Mesenteric fat pad (tissue), 1 donor: ENCODE measurements at places on chromosomes 11 and 22.

DNA sequence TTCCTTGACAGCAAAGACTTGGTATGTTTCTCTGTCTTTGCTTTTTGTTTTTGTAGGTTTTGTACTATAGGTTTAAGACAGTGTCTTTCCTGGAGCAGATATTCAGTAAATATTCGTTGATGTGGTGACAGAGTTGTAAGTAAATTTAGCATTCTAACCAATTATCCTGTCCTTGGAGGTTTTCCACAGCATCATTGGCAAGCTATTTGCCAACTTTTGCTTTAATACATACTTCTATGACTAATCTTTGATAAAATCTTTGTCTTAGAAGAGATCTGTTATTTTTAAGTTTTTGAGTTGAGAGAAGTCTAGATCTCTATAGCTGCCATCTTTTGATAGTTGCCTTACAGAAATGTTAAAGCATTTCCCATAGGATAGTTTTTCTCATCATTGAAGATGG lies 3.8 kb downstream of the USP47 start:
- no peak for DNase-seq

GRCh38 chr22:32864041-32864440 lies 62.5 kb downstream of the TIMP3 start:
- no peak for DNase-seq

GRCh38 chr22:30460147-30460546 lies 11.7 kb downstream of the SEC14L3 start:
- DNase-seq: no peak

DNA sequence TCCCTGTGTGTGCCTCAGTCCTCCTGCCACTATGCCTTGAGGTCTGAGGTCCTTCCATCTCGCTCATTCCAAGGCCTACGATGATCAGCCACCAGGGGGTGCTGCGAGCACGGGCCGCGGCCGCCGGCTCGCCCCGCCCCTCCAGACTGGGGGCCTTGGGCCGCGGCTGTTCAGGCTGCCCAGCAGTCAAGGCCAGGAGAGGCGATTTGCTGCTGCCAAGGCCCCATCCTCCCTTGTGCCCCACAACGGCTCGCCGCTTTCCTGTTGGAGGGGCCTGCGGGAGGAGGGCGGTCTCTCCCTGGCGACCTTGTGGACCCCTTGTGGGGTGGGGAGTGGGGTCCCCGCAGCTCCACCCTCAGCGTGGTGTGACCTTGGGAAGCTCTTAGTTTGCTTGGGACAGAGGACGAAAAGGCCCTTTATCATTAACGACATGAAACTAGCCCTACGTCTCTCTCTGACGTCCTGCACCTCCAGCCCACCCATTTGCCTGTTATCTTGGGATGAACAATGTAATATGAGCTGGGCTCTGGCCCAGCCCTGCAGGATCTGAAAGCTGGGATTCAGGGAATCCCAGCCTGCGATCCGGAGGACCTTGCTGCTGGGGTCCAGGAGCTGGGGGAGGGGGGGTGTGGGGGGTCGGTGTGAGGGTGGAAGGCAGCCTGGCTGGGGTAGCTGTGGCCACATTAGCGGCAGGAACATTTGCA lies 5.3 kb upstream of the GALR3 start:
- peak; percentile 92 for DNase-seq

DNA sequence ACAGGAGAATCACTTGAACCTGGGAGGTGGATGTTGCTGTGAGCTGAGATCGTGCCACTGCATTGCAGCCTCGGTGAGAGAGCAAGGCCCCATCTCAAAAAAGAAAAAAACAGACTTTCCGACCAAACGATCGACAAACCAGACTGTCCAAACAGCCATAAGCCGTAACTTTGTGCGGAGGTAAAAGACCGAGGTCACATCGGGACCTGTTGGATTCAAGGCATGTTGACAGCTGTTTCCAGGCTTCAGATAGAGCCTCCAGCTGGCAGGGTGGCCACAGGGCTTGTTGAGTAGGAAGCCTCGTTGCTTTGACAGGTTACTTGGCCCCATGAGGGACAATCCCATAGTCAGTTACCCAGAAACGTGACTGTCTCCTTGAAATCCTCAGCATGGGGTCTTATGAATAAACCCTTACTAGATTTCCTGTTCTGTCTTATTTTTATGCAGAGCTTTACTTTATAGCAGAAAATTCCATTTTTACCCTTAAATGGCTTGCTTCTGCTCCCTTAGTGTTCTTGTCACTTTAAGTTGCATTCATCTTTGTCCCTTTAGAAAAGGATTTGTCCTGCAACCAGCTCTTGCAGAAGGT lies 22.3 kb downstream of the PPARA start:
- no peak for DNase-seq

DNA sequence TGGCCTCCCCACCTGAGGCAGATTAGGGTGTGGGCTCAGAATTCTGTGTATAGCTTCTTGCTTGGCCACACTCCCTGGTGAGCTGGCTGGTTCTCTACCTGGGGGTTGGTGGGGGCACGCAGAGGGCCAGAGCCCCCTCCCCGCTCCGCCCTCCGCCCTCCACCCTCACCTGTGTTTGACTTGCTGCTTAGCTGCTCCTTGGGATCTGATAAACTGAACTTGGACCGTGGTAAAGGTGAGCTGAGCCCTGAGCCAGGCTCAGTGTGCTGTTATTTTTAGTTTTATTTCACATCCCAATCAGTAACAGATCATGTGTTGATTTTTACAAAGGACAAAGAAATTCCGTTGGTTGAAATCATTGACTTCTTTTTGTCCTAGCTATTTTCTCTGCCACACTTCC lies 2.0 kb downstream of the OVOL1 start:
- no peak for DNase-seq

DNA sequence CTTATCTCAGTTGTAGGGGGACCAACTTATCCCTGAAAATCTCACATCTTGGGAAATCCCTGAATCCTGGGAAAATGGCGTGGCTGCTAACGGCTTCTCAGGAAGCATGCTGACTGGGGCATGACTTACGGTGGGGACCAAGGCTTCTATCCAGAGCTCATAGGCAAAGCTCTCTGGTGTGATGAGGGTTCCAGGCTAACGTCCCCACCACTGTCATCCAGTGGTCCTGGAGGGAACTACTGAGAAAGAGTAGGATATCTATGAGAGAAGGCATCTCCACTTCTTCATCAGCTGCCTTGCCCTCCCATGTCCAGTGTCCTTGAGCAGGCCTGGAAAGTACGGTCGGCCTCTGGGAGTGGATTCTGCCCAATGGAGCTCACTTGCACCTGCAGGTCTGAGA lies 210.4 kb upstream of the B3GAT1 start:
- peak; percentile 18 for DNase-seq

DNA sequence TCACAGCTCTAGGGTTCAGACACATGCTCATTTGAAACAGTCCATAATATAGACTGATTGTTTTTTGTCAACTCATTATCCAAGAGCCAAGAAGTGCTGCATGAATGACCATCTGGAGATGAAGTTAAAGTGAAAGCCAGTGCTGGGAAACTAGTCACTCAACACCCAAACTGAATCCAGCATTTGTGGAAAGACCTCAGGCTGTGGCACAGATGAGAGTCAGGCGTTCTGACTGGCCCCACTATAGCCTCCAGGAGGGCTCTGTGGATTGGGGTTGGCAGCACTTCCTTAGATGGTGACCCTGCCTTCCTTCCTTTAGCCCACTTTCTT lies 2.1 kb downstream of the FEZ1 start:
- no peak for DNase-seq

DNA sequence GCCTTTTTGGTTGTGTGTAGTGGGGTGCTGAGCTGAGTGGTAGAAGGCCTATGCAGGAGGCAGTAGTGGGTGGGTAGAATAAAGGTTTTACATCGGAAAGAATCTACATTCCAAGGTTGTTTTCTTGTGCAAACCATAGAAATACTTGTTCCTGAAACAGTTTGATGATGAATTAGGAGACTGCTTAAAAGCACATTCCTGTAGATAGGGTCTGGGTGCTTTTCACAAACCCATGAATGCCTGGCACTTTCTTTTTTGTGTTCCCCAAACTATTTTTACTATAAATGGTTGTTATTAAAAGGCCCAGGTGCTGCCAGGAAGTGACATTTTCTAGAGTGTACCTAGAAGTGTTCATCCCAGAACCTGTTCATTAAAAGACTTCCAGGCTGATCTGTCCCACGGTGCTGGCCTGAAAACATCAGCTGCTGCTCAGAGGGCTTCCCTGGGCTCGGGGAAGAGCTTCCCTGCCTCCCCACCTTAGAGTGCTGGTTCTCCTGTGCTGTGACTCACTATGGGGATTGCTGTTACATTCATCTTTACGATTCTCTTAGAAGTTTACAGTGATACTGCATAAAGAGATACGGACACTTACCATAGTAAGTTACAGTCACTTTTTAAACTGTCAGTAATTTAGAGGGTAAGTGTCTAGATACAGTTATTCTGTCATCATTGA lies 27.9 kb downstream of the PPFIA1 start:
- DNase-seq: no peak

DNA sequence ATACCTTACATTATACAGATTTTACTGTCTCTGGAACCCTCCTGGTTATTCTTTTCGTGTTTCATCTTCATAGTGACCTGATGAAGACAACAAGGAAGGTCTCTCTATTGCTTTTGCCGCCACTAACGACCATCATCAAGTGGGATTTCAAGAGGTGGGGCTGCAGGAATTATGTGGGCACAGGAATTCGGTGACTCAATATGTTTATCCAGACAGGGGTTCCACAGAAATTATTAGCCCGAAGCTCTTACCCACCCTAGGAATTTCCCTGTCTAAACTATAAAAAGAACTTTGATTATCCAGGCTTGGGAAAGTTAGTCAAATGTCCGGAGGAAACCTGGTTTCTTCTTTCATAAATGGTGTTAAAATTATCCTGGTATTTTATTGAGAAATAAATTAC lies 566.8 kb upstream of the TENM4 start:
- DNase-seq: no peak

DNA sequence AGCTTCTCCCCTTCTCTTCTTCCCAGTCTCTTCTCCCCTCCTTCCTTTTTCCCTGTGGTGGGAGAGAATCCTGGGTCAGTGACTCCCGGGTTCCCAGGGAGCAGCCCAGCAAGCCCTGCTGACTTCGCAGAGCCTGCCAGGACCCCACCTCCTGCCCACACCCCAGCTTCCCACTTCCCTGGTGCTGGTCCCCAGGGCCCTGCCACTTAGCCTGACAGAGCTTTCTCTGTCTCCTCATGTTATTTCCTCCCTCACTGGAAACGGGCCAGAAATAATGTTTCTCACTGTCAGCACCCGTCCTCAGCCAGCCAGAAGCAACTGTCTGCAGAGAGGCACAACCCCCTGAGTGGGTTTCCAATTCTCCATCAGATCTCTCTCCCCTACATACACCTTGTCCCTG lies 27.1 kb downstream of the C11orf96 start:
- DNase-seq: no peak

DNA sequence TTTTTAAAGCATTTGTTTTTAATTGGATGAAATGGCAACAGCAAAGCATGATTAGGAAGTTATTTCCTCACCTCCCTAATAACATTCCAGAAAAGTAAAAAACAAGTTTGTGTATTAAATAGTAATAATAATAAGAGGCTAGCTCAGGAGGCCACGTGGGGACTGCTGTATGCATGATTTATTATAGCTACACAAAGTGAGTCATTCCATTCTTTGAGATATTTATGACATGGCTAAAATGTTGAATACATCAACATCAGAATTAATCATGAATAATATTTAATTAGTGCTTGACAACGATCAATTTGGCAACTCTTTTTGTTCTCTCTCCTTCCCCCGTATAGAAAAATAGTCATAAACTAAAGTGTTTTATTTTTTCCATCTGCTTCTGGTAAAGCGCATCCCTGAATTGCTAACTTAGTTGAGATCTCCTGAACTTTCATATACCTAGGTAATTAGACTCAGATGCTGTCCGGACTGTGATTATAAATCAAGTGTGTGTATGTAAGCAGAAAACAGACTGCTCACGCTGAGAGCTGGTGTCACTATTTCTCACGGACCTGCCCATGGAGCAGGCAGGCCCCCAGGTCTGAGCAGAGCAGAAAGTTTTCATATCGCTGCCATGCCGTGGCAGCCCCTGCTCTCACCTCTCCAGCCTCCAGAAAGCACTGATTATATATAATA lies 125.7 kb downstream of the WT1 start:
- DNase-seq: no peak

DNA sequence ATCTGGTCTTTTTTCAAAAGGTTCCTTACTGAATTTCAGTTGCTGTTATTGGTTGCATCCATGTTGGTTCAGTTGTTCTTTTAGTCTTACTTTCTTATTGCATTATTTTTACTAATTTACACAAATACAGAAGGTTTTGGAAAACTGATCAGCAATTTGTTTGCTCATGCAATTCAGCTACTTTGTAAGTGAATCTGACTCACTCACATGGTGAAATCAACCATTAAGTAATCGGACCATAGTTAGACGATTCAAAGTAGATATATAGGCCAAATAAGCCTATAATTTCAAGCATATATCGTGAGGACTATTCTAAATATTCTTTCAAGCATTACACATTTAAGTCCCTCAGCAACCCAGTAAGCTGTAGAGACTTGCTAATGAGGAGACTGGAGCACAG lies 41.7 kb downstream of the CCDC83 start:
- no peak for DNase-seq

DNA sequence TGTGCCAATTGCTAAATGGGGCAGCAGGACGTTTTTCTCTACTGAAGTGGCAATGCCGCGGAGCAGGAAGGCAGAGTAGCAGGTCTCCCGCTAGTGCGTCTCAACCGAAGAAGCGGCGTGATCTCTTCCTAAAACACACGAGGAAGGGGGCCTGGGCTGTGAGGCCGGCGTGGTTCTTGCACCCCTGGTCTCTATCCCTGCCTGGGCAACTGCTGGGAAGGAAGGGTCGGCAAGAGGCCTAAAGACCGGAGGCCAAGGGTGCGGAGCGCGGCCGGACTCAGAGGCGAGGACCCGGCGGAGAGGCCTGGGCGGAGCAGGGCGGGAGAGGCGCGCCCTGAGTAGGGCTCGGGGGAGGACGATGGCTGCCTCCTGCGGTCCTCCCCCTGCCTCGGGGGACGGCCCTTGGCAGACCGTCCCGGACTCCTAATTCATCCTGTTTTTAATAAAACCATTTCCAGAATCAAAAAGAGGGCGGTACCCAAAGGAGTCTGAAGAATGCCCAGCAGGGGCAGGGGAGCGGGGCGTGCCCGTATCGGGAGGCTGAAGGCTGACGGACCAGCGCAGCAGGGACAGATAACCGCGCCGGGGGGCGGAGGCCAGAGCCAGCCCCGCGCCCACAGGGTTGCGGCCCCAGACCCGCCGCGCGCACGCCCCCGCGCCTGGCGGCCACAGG lies 572 bp upstream of the APLP2 start:
- DNase-seq: no peak

GRCh38 chr22:41833369-41834004 lies 582 bp downstream of the SREBF2 start:
- no peak for DNase-seq
